Activated CD4-positive, alpha-beta T cell treated with anti-CD3 and anti-CD28 coated beads, Interleukin-2, Interleukin-6, amounts not matched to agents 100 ng/mL and 50 ng/mL, durations not matched to agents 16 hours and 8 hours (primary cell): ENCODE measurements at places on chromosomes 4 and X.

- no peak for DNase-seq
Observed at GRCh38 chr4:80521438-80521837, 185.9 kb downstream of the CFAP299 start.

GRCh38 chrX:49947781-49948180, 25.4 kb downstream of the CLCN5 start:
- DNase-seq: no peak

DNA sequence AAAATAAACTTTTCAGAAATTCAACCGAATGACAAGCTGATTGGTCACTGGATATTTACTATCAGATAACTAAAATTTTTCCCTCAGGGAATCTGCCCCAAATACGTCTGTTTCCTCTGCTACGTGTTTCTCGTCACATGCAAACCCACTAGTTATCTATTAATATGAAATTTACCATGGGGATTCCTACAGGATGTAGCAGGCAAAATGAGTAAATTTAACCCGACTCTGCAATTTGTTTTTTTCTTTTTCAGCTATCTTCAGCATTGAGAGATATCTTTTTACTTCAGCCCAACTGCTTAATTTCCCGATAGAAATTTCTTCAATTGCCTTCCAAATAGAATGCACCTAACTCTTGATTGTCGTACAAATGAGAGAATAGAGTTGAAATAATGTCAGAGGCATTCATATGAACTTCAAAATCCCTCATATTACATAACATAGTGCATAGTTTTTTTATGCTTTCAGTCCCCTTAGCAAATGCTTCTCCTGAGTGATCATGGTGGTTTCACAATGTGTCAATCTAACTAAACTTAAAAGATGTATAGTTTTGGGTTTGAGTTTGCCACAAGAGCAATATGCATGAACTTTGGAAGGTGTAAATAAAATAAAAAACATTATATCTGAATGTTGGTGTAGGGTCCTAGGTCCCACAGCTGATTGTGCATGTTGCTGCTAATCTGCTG, 913.1 kb upstream of the GRIA3 start:
- DNase-seq: no peak

- DNase-seq: no peak
Observed at GRCh38 chr4:167428156-167428555, 193.9 kb upstream of the SPOCK3 start.

DNA sequence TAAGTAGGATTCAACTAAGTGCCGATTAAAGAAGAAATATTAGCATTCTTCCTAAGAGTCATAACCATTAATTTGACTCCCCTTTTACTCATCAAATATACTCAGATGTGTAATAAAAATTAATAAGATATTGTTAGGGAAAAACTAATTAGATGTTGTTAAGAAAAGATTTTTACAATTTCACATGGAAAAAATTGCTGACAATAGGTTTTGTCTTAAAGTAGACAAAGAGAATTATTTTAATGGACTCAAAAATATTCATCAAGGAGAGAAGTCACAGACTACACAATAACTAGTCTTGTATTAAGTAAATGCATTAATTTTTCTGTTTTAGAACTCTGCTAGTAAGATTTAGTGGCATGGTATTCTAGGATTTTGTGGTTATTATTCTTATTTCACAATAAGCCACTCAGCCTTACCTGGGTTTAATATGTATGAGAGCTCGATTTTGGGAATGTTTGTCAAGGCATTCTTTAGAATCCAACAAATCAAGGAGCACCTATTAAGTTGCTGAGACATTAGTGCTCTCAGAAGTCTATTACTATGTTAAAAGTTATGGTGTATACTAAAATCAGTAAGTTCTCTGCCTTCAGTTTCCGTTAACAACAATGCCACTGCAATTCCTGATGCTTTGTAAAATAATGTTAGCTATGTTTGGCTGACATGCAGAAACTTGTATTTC, 110.2 kb upstream of the UGT8 start:
- no peak for DNase-seq
